ENCODE measurements at places on chromosomes 4 and X. TPM values are rescaled to one million over a fixed set of nuclear protein-coding genes. Genes with fewer than 3 reads are reported as not detected.
A peak's percentile ranks its signal among the peaks of the same experiment; 100 is the strongest.

Gene MAGED4
- total RNA-seq: 3.9 TPM

Gene HTN3
- total RNA-seq: not detected

- no peak for DNase-seq
Measured at GRCh38 chr4:138992676-138993075, 22.9 kb upstream of the NOCT start.

DNA sequence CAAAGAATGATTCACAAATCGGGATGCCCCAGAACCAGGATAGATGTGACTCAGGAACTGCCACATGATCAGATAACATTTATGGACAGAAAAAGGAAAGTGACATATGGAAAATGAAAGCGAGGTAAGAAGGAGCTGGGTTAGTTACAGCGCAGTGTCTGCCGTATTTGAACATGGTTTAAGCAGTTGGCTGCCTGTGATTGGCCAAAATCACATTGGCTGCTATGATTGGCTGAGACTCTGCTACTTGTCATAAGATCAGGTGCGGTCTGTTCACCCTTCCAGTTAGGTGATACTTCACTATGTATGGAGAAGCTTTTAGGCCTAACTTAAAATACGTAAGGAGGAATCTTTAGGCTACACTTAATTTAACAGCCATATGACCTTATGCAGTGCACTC lies 322.7 kb upstream of the HAND2 start:
- no peak for DNase-seq

Gene FATE1
- not detected for total RNA-seq

Gene NLGN3
- 10.9 TPM for total RNA-seq

Gene ARAF
- total RNA-seq: 61.2 TPM

GRCh38 chrX:42615161-42615563 lies 162.8 kb downstream of the PPP1R2C start:
- DNase-seq: no peak

Gene PPP1R2C
- total RNA-seq: not detected

GRCh38 chrX:115311139-115311538 lies 21.6 kb downstream of the LUZP4 start:
- no peak for DNase-seq

GRCh38 chr4:8842614-8843013 lies 29.0 kb downstream of the HMX1 start:
- DNase-seq: no peak

DNA sequence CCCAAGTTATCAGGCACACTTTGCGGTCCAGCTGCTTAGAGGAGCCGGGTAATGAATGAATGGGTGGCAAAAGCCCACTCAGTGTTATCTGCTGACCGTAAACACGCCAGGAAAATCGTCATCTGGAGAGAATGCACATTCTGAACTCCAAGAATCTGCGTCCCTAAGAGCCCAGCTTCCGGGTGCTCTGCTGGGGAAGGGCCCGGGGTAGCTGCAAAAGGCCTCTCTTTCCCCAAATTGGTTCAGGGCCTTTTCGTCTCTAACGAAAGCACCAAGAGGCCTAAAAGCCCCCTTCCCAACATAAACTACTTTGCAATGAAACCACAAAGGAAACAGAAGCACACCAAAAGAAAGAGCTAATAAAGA lies 1.6 kb upstream of the SFRP2 start:
- DNase-seq: no peak

- no peak for DNase-seq
Measured at GRCh38 chr4:76449833-76450232, 14.8 kb downstream of the SHROOM3 start.

DNA sequence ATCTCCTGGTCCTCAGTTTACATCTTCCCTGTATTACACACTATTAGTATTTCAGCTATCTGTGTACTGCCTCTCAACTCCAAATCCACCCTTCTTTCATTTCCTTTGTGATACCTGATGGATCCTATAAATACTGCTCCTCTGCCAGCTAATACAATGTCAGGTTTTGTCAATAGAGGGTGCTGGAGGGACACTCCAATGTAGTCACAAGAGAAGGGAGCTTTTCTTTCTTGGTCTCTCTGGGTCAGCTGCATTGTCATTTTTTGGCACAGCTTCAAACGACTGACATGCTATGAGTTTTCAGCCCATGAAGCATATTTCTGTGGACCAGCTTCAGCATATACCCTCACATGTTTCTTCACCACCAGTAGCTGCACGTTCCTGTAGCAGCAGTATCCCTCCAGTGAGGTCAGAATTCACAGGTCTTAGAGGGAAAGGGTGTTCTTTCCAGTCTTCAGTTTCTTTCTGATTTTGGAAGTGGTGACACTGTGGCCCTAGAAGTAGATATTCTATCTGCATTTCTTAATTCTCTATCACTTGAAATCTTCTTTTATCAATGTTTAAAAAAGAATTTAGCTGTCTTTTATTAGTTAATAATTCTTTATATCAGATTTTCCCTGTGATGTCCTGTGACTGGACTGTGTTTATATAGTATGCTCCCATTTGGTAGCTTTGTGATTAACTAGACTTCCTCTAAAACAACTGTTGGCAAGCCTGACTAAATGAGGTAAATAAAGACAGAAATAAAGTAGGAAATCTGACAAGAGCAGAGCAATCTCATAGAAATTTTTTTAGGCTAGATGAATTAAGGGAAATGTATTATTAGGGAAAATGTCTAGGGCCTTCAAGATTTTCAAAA lies 60.6 kb downstream of the GABRA2 start:
- DNase-seq: peak; percentile 12

- no peak for DNase-seq
Measured at GRCh38 chrX:27918799-27919198, 62.5 kb downstream of the DCAF8L1 start.

DNA sequence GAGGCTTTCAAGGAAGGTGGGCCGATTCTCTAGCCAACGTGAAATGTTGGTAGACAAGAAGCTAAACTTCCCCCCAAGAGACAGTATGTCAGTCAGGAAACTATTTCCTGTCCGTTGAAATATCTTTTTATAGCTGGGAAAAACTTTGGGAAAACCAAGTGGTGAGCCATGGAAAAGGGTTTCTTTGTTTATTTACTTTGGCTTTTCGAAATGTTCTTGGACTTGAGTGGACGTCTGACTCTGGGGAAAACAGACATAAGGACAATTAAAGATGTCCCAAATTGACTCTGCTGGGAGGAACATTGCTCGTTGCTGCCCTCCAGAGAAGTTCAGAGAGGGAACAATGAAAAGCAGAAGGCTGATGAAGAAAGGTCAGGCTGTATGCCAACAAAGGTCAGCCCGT lies 295.4 kb downstream of the RAPGEF2 start:
- peak; percentile 11 for DNase-seq

Data from tibial nerve (tissue), 4 donors.